Suppressor macrophage treated with lipopolysaccharide for 1 hour (primary cell): ENCODE measurements at places on chromosomes 5 and 9.

DNA sequence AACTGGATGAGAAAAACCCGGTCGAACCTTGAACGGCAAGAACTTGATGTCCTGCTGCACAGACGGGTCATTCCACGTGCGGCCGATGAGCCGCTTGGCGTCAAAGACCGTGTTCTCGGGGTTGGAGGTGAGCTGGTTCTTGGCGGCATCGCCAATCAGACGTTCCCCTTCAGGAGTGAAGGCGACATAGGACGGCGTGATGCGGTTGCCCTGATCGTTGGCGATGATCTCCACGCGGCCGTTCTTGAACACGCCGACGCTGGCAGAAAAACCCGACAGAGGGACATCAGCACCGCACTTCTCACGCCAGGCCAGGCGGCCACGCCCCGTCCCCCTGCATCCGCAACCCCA, 519 bp downstream of the HSPA5 start:
- peak; percentile 44 for DNase-seq

- peak; percentile 90 for DNase-seq
Observed at GRCh38 chr5:172150514-172151425, 37.3 kb downstream of the STK10 start.

DNA sequence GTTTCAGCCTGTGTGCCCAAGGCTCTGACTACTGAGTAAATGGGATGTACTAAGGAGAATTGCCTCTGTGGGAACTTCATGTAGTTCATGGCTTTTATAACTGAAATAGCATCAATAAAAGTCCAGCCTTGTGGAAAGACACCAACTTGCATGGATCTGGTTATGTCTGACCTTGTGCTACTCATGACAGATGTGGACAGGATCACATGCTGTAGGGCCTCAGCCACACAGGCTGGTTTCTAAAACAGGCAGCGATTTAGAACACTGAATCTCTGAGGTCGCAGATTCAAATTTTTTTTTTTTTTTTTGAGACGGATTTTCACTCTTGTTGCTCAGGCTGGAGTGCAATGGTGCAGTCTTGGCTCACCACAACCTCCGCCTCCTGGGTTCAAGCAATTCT, 66.5 kb upstream of the SPIN1 start:
- DNase-seq, result no peak

DNA sequence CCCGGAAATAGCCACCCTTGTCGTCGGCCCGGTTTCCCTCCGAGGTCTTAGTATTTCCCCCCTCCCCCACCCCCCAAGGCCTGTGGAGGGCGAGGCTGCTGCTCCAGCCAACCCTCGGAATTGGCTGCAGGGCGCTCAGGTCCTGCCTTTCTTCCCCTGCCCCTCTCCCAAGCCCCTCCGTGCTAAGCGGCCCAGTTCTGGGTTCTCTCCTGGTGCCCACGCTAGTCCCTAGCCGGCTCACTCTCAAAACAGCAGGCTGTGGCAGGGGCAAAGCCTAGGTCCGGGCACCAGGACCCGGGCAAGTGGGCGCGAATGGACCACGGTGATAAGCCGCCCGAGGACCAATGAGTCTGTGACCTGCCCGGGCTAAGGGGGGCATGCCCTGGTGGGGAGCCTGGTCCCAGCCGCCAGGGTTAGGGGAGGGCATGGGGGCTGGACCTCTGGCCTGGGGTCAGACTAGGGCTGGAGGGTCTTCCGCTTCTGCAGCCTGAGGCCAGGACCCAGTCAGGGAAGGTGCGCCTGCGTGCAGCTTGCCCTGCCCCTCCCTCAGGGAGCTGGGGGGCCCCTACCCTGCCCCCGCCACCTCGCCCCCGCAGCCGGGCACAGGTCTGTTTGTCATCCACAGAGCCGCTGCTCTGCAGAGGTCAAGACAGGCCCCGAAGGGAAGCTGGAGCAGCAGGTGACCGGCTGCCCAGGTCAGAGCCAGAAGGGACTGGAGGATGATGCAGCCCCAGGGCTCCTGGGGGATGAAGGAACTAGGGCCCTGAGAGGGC, 5.0 kb upstream of the IRX4 start:
- no peak for DNase-seq

DNA sequence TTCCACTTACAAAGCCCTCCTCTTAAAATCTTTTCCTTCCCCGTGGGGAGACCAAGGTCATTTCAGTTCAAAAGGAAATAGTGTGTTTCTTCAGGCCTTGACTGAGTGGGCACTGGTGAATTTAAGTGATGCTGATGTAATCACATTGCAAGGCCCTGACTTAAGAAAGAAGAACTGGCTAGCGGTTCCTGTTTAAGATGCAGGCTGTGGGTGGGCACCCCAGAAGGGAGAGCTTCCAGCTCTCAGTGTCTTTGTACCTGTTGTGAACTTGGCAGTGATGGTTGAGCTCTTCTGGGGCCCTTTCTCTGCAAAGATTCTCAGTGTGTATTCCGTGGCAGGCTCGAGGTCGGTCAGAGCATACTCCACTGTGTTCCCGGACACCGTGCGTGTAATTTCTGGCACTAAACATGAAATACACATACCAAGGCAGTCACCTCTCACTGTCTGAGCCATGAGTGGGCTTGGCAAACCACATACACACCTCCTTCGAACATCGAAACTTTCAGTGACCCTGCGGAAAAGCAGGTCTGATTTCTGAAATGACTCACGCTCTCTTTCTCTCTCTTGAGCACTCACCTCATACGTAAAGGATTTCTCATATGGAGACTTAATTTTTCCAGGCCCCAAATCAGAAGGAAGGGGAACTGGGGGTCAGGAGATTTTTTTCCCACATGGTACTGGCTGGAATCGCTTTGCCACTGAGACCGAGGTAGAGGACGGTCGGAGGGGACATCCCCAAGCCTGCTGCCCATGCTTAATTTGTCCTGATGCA, 81.9 kb downstream of the TNC start:
- DNase-seq, result peak; percentile 93

GRCh38 chr9:14661421-14662059, 31.7 kb downstream of the ZDHHC21 start:
- peak; percentile 34 for DNase-seq

GRCh38 chr5:144368556-144368955, 197.9 kb downstream of the KCTD16 start:
- DNase-seq, result no peak

DNA sequence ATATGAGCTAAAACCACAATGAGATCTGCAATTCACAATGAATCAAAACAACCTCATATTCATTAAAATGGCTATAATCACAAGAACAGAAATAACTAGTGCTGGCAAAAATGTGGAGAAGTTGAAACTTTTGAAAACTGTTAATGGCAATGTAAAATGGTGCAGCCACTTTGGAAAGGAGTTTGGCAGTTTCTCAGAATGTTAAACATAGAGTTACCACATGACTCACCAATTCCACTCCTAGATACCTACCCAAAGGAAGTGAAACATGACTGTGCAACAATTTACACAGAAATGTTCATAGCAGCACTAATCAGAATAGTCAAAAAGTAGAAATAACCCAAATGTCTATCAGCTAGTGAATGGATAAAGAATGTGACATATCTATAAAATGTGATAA, 862.2 kb downstream of the DTWD2 start:
- no peak for DNase-seq

- peak; percentile 50 for DNase-seq
Observed at GRCh38 chr5:157963761-157964160, 104.8 kb upstream of the CLINT1 start.
